ENCODE measurements at places on chromosomes 3 and 15.

DNA sequence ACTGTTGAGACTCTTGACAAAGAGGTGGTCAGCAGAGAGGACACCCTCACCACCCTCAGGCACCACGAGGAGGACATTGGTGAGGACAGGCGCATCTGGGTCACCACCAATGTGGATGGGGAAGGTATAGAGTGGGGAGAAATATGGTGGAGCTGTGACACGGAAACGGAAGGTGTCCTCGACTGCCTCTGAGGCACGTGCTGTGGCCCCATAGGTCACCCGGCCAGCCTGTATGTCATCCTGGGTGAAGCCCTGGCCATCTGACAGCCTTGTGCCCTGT lies 24.4 kb downstream of the CSPG4 start:
- DNase-seq: no peak

GRCh38 chr3:14767245-14768051 lies 51.3 kb upstream of the FGD5 start:
- no peak for DNase-seq

- DNase-seq: no peak
Observed at GRCh38 chr3:114902691-114903101, 244.4 kb downstream of the ZBTB20 start.

DNA sequence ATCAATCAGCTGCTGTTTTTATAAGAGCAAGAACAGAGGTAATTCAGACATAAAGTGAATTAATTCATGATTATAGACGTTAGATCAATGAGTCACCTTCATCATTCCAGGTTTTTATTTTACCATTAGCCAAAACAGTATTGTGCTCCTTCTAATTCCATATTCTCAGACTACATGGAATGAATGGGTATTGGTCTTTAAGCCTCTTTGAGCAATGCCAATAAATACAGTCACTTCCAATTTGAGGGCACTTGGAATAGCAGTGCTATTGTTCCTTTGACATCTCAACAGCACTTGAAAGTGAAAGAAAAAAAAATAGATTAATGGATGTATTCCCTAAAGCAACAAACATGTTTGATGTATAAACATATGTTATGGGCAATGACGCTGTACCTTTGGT lies 830.9 kb upstream of the CFAP20DC start:
- DNase-seq: no peak

DNA sequence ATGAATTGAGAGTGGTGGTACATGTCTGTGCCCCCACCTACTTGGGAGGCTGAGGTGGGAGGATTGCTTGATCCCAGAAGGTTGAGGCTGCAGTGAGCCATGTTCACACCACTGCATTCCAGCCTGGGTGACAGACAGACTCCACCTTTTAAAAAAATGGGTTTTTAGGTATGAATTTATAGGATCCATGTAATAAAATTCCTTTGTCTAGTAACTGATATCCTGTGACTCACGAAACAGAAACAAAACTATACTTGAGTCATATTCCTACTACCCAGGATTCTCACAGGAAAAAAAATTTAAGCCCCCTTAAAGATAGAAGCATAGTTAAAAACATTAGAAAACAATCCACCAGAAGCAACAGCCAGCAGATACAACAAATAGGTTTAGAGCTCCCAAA lies 10.0 kb upstream of the CRTC3 start:
- DNase-seq: no peak

- DNase-seq: no peak
Observed at GRCh38 chr15:39075756-39076341, 505.0 kb upstream of the THBS1 start.

- no peak for DNase-seq
Observed at GRCh38 chr3:122931636-122932035, 95.9 kb downstream of the SEMA5B start.

- no peak for DNase-seq
Observed at GRCh38 chr3:138113326-138113725, 2.1 kb downstream of the DZIP1L start.

DNA sequence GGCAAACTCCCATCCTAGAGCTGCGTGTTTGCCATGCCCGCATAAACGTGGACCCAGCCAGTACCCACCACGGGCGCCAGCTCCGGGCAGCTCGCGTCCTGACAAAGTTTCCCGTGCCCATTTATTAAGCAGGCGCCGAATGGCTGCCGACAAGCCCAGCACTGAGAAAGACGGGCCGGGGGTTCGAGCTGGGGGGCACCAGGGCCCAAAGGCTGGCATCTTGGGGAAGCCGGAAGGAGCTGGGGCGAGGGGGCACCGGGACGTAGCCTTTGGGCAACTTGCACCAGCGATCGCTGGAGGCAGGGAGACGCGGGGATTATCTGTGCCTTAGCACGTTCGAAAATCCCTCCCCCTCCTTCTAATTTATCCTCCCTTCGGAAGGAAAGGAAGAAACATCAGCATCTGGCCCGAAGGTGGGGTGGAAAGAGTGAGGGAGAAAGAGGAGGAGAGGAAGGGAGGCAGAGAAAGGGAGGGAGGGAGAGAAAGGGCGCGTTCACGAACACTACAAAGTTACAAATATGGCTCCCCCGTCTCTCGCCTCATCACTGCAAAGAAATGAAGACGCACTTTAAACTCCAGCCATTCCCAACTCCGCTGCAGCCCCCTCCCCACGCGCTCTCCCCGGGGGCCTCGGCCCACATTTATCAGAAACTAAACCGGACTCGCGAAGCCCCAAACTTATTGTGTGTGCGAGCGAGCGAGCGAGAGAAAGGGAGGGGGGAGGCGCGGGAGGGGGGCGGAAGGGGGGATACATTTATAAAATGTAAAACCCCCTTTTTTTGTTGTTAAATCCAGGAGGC lies 1.0 kb downstream of the ANP32A start:
- peak; percentile 69 for DNase-seq

DNA sequence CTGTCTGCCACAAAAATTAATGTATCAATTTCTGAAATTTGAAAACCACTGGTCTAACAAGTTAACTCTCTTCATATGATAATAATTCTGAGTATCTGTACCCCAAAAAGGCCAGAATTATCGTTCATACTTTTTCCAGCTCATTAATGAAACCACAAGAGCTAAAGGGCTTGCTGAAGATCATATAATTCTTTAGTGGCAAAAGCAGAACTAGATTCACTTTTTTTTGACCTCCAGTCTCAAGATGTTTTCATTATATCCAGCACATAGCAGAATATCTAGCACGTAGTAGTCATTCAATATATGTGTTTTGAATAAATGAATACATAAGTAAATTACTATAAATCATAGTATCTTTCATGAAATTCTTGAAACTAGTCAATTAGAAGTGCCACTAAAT lies 246.7 kb upstream of the KCNH8 start:
- DNase-seq: no peak

GRCh38 chr15:62307551-62307950 lies 142.5 kb upstream of the C2CD4B start:
- no peak for DNase-seq

DNA sequence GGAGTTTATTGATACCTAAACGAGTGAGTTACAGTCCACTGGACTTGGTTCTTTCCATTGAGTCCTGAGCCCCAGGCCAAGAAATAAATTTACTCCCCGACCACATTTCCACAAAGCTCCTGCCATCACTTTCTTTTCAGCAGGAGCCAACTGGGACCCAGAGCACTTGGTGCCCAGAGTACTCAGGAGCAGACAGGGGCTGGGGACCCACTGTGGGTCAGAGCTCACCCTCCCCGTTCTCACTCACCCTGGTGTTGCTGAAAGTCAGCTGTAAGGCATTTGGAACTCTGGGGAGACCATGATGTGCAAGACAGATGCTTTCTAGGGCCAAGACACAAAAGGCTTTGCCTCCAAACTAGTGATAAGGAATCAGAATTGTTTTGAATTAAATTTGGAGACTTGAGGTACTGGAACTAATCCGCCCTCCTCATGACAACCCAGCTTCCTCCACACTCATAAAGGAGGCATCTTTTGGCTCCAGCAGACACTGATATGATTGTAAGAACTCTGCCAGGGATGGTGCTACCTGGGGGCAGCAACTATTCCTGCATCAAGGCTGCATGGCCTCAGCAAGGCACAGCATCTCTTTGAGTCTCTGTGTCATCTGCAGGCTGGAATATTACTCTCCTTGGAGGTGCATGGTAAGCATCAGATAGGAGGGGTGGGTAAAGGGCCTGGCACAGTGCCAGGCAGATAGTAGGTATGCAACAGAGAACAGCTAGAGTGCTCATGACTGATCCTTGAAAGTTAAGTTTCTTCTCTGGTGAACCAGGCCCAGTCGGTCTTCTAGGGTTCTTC lies 7.3 kb upstream of the CAMK1 start:
- DNase-seq: no peak

- peak; percentile 62 for DNase-seq
Observed at GRCh38 chr3:112333381-112334317, 693 bp downstream of the CD200 start.

GRCh38 chr15:101266787-101267186 lies 10.5 kb downstream of the SELENOS start:
- no peak for DNase-seq

GRCh38 chr3:66140743-66141372 lies 79.9 kb upstream of the SLC25A26 start:
- no peak for DNase-seq

GRCh38 chr3:50008931-50009330 lies 69.0 kb downstream of the RBM6 start:
- DNase-seq: no peak

- DNase-seq: no peak
Observed at GRCh38 chr3:179546814-179547241, 15.9 kb upstream of the ACTL6A start.

DNA sequence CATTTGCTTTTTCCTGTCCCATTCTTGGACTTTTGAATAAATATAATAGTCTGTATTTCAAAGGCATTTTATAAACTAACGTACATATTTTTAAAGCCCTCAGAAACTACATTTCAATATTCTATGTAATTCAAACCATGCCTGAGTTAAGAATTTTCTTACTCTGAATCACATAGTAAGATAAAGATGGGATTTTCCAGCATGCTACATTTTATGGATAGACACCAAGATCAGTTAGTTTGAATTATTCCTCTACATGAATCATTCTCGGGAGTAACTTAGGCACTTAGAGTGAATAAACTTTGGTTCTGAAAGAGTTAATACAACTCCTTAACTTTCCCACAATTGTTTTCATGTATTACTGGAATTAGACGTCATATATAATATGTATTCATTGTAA lies 713.3 kb upstream of the CBLB start:
- DNase-seq: no peak

- DNase-seq: no peak
Observed at GRCh38 chr3:29227307-29227706, 53.6 kb upstream of the RBMS3 start.

GRCh38 chr3:195247863-195248189 lies 23.1 kb downstream of the XXYLT1 start:
- DNase-seq: peak; percentile 43

DNA sequence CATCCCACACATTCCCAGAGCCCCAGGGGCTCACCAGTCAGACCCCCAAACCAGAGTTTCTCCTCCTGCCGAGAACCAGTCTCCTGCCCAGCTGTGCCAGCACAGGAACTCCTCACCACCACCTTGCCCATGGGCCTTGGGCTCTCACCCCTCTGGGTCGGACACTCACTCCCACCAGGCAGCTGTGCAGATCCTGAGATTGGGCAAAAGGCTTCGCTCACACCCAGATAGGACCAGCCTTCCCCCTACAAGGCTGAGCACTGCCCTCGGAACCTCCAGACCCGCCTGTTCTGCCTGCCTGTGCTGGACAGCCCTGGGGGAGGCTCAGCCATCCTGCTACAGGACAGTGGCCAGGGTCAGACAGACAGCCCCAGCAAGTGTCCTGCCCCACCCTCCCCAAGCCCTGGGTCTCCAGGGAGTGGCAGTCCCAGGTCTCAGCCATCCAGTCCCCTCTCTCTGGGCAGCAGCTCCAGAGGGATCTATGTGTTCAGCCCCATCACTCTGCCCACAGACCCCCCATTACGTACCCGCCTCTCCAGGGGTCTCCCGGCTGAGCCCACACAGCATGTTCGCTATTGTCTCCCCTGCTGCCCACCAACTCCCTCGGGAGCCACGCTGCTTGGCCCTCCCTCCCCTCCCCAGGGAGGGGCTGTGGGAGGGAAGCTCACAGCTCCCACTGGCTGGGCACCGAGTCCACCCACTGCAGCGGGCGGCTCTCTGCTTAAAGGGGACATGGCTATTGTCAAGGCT lies at the start of gene GRIP2:
TSS of gene GRIP2 (minus strand) at position 601 of the 750 bp plus-strand sequence. CDS start at position 567, 34 bp downstream.
- DNase-seq: no peak

- DNase-seq: no peak
Observed at GRCh38 chr15:100944986-100945385, 25.8 kb downstream of the LRRK1 start.

GRCh38 chr3:129688271-129688895 lies 81.9 kb upstream of the PLXND1 start:
- no peak for DNase-seq

GRCh38 chr3:108088697-108089096 lies 2.1 kb downstream of the CD47 start:
- DNase-seq: no peak

DNA sequence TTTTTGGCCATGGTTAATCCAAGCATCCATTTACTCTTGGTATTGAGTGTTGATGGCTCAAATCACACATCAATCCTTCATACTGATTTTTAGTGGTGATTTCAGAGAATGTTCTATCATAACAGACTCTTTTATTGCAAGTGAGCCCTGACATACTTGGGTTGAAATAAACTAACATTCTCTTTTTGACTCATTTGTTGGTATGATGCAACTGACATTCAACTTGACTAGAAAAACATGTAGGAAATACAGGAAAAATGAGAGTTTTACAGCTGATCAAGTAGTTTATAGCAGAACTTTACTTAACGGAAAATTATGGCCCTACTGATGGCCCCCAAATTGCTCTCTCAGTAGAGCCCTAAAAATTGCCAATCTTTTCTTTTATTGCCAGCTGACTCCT lies 173.9 kb upstream of the CD96 start:
- DNase-seq: no peak

DNA sequence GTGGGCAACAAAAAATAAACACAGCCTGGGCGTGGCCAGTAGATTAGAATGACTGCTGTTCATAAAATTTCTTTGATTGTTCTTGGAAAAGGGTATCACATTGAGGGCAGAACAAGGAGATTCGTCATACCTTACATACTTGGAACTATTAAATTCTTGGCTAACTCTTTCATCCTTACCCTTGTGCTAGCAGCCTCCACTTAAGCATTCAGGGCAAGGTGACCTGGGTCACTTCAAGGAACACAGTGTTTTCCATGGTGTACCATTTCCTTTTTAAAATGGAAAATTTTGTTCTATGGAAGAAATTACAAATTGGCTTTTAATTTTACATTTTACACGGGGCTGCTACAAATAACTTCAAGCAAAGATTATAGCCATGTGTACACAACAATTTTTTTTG lies 60.8 kb downstream of the MINDY4B start:
- no peak for DNase-seq

GRCh38 chr3:108602249-108602934 lies 12.9 kb downstream of the DZIP3 start:
- no peak for DNase-seq

GRCh38 chr3:120780977-120781376 lies 38.4 kb downstream of the GTF2E1 start:
- no peak for DNase-seq

GRCh38 chr15:48556159-48556897 lies 89.2 kb downstream of the FBN1 start:
- no peak for DNase-seq

Measured in activated CD8-positive, alpha-beta memory T cell treated with anti-CD3 and anti-CD28 coated beads, Interleukin-2, amount 50 U/mL, for 48 hours (primary cell).